ENCODE measurements at places on chromosomes 3 and 15.

DNA sequence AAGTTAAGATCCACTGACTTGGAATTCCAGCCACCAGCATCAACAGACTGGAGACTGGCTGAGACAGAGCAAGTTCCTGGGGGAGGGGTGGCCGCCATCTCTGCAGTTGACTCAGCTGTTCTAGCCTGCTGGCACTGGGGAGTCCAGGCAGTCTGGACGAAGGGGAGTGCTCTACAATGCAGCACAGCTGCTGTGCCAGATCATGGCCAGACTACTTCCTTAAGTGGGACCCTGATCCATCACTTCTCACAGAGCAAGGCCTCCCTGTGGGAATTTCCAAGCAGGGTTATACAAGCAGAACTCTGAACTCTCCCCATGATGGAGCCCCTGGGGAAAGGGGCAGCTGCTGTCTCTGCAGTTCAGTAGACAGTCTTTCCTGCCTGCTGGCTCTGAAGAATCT is 35.2 kb downstream of the PYGO1 start:
- peak; percentile 34 for DNase-seq

- no peak for DNase-seq
These were observed 19.8 kb downstream of the UBA5 start for GRCh38 chr3:132679911-132680310.

DNA sequence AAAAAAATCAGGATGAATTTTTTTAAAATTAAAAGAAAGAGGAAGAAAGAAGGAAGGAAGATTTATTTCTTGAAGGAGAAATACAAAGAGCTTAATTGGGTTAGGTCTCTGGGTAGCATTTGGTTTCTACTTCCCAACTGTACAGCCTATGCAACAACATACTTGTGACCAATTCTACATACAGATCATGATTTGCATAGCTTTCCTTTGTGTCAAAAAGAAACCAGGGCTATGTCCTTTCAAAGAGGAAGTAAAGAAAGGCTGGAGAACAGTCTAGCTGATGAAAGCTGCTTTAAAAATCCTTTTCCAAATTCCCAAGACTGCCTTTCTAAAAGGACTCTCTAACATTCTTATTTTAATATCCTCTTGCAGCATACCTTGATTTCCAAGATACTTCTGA is 6.1 kb upstream of the HGD start:
- peak; percentile 32 for DNase-seq

- no peak for DNase-seq
These were observed 536 bp downstream of the ATP10A start for GRCh38 chr15:25862472-25863110.

DNA sequence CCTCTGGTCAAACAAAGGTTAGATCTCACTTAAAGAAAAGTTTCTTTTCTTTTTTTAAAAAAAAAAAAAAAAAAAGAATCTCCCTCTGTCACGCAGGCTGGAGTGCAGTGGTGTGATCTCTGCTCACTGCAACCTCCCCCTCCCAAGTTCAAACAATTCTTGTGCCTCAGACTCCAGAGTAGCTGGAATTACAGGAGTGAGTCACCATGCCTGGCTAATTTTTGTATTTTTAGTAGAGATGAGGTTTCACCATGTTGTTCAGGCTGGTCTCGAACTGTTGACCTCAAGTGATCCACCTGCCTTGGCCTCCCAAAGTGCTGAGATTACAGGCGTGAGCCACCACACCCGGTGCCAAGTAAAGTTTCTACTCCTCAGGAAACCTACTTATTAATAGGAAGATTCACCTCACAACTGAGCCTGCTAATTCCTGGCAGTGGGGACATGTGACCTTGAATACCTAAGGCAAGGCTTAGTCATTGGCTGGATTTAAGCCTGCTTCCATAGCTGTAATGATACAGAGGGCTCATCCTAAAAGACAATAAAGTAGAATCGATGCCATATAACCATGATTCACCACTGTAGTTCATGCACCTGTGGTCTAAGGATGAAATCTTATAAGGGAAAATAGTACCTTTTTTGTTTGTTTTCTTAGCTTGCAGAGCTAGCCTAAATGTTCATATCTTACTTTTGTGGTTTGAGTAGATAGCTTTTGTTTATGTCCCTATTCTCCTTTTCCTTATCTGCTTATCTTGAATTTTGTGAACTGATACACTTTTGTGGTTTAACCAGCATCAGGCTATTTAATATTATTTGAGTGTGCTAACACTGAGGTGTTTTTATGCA is 24.8 kb upstream of the RBMS3 start:
- peak; percentile 37 for DNase-seq

DNA sequence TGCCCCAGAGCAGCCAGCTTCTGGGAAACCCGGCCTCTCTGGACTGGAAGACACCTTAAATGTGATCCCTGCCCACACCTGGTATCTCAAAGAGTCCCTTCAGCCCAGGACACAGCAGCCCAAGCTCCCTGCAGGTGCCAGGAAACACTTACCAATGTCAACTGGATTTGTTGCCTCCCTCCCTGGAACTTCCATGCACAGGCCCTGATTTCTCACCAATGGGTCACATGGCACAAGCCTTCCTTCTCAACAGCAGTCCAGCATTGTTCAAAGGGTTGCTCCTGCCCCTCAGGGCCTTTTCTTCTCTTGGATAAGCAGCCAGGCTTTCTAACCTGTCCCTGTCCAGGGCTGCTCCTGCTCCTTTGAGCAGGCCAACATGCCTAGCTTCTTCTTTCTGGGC is 31.6 kb downstream of the ANP32A start:
- no peak for DNase-seq

GRCh38 chr15:83174891-83175290 is 32.7 kb downstream of the HDGFL3 start:
- no peak for DNase-seq

DNA sequence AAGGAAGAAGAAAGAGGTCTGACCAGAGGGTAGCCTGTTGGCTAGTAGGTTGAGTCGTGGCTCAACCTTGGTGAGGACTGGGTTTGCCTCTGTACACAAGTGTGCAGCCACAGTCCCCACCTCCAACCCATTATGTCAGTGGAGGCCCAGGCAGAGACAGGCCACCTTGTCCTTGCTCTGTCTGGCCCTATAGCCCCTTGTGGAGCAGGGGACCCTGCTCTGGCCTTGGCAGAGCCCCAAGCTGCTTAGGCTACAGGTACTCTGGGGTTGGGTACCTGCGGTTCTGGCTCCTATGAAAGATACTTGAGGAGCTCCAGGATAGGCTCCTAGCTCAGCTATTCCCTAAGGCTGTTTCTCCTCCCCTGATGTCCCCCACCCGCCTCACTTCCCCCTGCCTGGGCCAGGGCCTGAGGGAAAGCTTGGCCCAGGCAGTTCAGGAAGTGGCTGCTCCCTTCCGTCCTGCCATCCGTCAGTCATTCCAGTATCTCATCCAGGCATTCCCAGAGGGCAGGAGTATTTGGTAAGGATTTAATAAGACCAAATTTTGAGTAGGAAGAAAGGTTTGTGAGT is 44.0 kb downstream of the FGD5 start:
- DNase-seq, result no peak

DNA sequence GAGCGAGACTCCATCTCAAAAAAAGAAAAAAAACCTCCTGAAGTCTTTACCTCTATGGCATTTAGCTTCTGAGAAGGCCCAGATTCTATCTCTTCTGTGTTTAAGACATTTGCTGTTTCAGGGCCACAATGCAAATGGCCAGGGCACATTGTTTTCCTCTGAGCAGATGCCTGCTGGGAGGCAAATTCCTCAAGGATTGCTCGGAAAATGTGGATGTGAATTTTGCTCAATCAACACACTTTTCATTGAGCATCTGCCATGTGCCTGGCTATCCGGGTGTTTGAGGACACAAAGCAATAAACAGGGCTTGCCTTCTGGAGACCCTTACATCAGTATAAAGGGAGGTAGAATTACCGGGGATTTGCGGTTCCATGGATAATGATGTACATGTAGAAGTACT is 20.0 kb downstream of the TRIM71 start:
- no peak for DNase-seq

- DNase-seq, result no peak
These were observed 112.1 kb downstream of the KLF13 start for GRCh38 chr15:31438601-31439265.

- DNase-seq, result no peak
These were observed 121.1 kb upstream of the PLAAT1 start for GRCh38 chr3:193119926-193120325.

GRCh38 chr3:122674339-122674738 is 6.3 kb upstream of the PARP14 start:
- no peak for DNase-seq

- DNase-seq, result no peak
These were observed 86.3 kb downstream of the LMLN start for GRCh38 chr3:198046120-198046857.

- no peak for DNase-seq
These were observed 36.2 kb upstream of the TLE3 start for GRCh38 chr15:70133781-70134421.

- DNase-seq, result peak; percentile 97
These were observed 26.1 kb upstream of the ZNF280D start for GRCh38 chr15:56759450-56759845.

- no peak for DNase-seq
These were observed 267 bp downstream of the CLDN18 start for GRCh38 chr3:138010273-138010590.

DNA sequence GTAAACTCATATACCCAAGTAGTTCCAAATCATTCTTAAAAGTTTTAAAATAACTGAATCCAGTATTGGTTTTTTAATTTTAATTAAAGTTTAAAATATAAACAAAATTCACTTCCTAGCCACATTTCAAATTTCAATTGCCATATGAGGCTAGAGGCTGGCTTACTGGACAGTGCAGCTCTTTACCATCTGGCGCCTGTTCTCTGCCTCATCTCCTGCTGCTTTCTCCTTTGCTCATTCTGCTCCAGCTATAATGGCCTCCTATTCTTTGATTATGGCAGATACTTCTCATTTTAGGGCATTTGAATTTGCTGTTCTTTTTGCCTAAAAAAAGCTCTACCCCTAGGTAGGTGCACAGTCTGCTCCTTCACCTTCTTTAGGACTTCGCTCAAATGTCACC is 19.1 kb downstream of the ARMC8 start:
- no peak for DNase-seq

GRCh38 chr15:67062369-67062985 is 2.9 kb upstream of the SMAD3 start:
- no peak for DNase-seq

DNA sequence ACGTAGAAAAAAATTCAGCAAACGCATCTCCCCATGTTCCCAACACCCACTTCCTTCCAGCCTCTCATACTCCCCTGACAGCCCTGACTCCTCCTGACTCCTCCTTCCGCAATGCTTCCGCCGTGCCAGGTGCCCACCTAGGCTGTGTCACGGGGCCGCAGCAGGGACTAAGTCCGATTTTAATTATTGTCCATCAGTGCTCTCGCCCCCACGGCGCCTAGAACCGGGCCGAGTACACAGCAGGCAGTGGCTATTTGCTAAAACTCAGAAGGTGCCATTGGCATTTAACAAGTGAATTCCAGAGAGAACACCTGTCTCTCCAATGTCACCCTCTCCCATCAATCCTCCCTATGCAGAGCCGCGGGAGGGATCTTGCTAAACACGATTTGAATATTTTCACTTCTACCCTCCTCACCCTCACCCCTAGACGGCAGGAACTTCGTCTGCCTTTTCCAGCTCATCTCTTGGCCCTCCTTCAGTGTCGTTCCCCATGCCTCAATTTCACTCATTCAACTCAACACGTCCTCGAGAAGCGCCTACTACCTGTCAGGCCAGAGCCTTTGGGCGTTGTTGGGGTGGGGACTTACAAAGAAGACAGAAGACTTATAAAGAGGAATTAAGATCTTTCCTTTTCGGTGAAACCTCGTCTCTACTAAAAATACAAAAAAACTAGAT is 11.5 kb upstream of the SHF start:
- no peak for DNase-seq

DNA sequence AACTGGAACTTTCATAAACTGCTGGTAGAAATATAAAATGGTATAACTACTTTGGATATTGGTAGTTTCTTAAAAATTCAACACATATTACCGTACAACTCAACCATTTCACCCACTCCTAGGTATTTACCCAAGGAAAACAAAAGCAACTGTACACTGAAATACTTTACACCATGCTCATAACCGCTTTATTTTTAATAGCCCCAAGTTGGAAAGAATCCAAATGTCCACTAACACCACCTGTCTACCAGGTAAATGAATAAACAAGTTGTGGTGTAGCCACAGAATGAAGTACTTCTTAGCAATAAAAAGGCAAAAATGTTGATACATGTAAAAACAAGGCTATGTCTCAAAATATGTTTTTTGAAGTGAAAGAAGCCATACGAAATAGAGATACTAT is 215.9 kb upstream of the PEX5L start:
- no peak for DNase-seq

DNA sequence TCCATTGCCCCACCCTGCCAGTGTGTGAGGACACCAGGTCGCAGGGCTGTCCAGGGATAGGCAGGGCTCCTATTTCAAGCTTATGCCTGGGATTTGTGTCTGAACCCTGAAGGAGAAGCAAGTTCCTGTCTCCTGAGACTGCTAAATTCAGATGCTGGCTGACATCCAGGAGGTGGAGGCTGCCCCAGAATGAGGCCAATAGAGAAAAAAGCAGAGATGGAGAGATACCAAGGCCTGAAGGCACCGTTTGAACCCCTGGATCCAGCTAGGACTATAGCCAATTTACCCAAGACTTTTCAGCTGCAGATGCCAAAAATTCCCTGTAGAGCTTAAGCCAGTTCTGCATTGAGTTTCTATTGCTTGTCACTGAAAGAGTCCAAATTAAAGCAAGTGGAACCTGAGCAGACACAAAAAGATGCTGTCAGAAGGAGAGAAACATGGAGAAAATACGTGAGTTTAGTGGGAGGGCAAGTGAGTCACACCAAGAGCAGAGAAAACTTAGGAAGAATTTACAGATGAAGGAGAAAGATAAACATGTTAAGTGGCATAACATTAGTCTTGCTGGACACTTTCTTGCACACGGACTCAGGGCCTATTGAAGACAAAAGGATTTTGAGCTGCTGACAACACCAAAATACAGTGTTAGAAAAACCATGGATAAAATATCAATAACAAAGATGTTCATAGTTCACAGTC is 148.6 kb downstream of the CNTN3 start:
- no peak for DNase-seq

GRCh38 chr3:45182915-45183871 is 37.0 kb upstream of the CDCP1 start:
- peak; percentile 41 for DNase-seq

DNA sequence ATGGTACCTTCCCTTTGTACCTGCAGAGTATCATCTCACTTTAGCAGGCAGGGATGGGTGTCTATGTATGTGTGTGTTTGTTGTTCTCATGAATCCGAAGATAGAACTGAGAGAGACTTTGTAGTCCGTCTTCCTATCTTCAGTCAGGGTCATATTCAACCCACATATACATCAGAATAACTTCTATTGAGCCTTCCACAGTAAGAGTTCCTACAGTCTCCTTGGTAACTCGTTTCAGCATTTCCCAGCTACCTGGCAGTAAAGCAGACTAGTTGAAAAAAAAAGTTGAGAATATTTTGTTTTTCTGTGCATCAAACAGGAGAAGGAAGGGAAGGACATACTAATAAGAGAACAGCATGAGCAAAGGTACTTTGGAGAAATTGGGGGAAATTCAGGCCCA is 106.8 kb downstream of the VPS8 start:
- no peak for DNase-seq

Measured in HCEC 1CT (cell line).